NCI-H1436 (cell line): ENCODE measurements at places on chromosomes 1 and 21.

DNA sequence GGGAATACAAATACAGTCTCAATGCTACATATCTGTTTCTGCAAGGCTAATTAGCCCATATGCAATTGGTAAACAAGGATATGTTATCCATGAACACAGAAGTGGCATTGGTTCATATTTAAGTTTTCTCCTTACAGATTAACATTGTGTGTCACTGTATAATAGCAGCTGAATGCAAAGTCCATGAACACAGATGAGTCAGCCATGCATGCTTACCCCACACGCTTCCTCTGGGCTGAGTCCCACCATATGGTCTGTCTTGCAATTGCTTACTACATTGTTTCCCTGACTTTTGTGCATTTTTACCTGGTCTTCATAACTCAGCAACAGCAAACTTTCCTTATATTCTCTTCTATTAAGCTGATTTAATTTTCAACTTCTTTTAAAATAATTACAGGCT is 41.5 kb upstream of the TSNAX start:
- no peak for DNase-seq

DNA sequence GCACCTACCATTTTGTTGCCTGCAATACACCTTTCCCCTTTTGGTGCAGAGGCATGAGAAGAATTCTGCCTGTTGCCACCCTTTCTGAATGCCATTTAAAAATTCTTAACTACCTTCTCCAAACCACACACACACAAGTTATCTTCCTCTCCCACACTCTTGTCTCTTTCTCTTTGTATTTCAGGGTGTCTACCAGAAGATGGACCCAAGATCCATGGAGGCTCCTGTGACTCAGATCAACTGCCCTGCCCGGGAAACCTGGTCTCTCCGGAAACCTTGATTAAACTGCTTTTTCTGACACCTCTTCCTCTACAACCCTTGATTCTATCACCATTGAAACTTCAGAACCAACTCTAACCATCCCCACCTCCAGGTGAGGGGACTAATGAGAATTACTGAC is 2.4 kb upstream of the TARS2 start:
- no peak for DNase-seq

DNA sequence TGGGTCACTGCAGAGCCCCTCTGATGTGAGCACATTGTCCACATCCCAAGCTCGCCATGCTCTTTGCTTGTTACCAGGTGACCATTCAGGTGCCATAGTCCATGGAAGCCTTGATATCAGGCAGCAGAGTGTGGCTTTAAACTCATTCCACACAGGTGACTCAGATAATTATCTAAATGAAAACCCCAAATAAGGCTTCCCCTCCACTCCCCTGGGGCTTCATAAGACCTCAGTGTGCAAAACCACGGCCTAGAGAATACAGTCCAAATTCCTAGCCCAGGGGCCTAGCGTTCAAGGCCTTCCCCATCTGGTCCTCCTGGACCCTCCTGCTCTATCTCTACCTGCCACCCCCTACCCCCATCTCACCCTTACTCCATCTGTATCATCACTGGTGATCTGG is 97.1 kb downstream of the ARHGEF10L start:
- DNase-seq: peak; percentile 14

GRCh38 chr1:205071801-205072200 is 12.5 kb downstream of the TMEM81 start:
- no peak for DNase-seq

DNA sequence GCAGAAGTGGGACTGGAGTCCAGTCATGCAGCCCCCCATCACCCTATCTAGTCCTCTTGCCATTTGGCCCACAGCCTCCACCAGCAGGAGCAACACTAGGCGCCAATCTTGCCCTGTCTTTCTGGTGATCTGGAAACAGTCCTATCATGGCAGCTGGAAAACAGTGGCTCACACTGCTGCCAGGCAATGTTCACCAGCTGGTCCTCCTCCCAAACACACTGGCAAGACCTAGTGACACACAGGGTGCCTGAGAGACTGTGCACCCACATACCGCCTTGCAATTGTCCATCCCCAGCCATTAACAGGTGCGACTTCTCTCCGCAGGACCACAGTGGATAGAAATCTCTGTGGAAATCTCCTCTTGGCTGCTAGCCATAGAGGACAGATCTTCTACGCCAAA is 105.5 kb downstream of the HIVEP3 start:
- no peak for DNase-seq

GRCh38 chr1:93992190-93992589 is 83.0 kb upstream of the GCLM start:
- DNase-seq: no peak

GRCh38 chr1:3355894-3356826 is 98.3 kb upstream of the ARHGEF16 start:
- no peak for DNase-seq

- DNase-seq: no peak
These were observed 429.6 kb downstream of the USP25 start for GRCh38 chr21:16159213-16159970.

GRCh38 chr1:154403261-154403943 is 1.7 kb upstream of the IL6R start:
- no peak for DNase-seq

DNA sequence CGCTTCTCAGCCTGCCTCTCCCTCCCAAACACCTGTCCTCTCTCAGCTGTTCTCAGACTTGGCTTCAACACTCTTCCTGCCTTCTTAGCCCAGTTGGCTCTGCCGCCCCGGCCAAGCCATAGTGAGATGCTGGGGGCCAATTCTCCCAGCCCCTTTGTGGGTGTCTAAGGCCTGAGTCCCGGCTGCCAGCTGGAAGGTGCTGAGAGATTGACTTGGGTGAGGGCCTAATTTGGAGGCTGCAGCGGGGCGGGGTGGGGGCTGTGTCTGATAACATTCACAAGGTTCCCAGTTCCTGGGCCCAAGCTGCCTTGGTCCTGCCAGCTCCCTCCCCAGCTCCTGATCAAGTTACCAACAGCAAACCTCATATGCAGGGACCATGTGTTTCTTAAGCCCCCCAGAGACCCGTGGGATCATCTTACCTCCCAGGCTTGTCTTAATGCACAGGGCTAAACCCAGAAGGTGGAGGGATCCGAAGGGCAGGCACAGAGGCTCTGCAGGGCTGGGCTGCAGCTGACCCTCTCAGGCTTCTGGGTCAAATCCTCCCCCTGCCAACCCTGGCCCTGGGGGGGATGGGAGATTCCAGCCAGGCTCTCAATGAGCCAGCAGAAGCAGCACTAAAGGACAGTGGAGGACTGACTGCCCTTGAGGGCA is 9.8 kb downstream of the INKA2 start:
- no peak for DNase-seq

DNA sequence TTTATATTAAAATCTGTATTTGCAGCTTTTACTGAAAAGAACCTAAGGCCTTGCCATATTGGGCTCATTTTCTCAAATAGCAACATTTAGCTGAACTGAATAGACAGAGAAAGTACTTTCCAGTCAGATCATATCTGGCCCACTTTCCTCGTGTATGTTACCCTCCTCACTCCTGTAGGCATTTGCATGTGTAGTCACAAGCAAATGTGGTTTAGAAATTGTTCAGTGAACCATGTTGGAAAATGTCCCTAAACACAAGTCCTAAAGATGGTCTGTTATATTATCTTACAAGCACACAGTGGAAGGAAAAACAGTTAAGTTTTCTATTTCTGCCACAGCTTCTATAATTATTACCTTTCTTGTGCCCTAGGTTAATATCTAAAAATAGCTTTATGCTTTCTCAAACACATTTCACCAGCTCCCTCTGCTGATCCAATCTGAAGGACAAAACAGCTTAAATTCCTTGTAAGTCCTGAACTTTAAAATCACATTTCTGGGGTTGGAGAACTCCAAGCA is 606 bp upstream of the FMO4 start:
- DNase-seq: no peak

- no peak for DNase-seq
These were observed 2.4 kb downstream of the RAP1GAP start for GRCh38 chr1:21666576-21667320.

DNA sequence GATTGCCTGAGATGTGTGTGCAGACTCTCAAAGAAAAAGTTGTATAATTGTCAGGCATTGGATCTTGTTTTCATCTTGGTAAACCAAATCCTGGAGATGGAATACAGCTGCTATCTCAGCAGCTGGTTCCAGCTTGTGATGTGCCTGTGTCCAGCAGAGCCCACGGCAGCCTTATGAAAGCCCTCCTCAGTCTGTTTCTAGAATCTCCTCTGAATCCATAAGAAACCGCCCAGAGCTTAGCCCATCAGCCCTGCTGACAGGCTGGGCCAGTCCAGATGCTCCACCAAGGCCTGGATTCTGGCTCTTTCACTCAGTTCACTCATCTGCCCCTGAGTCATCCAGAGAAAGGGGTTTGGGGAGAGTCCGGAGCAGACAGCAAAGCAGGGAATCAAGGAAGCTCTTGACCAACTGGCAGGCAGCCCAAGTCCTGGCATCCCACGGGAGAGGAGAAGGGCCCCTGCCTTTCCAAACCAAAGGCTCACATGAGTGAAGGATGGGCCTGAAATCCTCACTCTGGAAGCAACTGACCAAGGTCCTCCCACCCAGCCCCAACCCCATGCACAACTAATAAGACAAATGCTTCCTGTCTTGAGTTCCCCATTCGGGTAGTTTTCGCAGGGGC is 45.7 kb downstream of the NAV1 start:
- no peak for DNase-seq

DNA sequence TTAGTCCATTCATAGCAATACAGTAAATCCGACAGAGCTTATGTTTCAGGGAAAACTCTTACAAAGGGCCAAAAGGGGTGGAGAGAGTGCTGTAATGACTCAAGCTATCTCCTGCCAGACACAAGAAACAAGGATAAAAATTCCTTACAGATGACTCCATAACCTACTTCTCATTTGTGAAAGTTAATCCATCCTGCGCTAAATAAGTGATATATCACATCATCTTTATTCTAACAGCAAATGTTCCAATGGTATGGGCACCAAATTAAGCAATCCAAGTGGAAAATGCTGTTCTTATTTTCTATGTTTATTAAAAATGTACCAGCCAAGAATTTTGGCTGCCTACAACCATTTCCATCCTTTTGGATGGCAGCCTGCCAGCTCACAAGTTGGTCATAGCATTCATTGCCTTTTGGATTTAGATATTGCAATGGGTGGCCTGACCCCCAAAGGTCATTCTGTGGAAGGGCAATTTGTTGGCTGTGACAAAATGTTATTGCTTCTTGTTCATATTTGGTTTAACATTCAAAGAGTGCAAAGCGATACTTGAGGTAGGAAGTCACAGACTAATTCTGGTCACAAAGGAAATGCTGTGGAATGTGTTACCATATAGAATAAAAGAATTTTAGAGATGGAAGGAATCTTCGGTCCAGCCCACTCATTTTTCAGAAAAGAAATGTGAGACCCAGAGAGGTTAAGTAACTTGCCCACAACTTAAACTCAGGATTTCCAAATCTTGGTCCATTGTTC is 2.8 kb upstream of the ENAH start:
- DNase-seq: no peak

- DNase-seq: no peak
These were observed 7.0 kb downstream of the FBLIM1 start for GRCh38 chr1:15765495-15766194.

DNA sequence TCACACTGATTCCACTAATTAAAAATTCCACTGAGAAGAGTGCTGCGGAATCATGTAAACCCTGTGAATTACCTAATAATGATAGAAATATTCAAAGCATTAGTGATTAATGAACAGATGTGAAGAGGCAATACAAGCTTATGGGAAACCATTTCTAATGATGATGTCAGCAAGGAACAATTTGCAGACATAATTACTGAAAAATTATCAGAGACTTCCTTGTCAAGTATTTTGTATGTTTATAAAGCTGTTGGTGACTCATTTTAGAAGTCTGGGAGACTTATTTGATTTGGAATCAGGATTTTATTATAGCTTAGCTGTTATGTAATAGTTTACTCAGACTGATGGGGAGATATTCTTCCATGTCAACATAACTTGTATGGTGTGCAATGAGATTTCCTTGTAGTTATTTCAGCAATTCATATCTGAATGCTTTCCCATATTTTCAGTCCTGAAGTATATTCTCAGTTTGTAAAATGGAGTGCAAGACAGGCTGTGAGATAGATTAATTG is 135.5 kb downstream of the TGFB2 start:
- no peak for DNase-seq

- DNase-seq: no peak
These were observed 5.8 kb upstream of the MPZL1 start for GRCh38 chr1:167716000-167716271.

DNA sequence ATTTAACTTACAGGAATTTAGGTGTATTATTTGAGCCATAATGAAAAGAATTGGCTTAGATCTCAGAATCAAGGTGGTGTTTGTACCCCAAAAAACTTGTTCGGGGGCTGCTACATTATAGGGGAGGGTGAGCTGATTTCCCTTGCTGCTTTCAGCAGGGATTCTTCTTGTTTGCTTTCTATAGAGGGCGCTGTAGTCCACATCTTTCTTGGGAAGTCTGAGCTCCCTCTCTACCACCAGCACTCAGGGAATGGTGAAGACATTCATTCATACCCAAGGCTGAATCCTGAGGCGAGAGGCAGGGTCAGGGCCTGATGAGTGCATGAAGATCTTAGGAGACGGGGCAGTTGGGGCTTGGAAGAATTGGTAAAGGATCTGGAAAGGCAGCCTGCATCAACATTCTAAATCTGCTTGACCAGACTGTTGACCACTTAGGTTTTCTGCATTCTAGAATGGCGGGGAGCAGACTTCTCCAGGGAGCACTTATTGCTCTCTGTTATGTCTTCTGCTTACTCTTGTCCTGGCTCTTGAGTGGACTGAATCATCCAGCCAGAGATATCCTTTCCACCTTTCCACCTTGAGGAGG is 18.9 kb downstream of the SPATA46 start:
- no peak for DNase-seq

- DNase-seq: no peak
These were observed 7.8 kb upstream of the MUTYH start for GRCh38 chr1:45348020-45348419.

GRCh38 chr1:229669333-229669732 is 43.3 kb downstream of the URB2 start:
- no peak for DNase-seq

GRCh38 chr1:161772397-161772796 is 6.3 kb downstream of the ATF6 start:
- no peak for DNase-seq

- no peak for DNase-seq
These were observed 540 bp downstream of the BCAN start for GRCh38 chr1:156642265-156643048.

DNA sequence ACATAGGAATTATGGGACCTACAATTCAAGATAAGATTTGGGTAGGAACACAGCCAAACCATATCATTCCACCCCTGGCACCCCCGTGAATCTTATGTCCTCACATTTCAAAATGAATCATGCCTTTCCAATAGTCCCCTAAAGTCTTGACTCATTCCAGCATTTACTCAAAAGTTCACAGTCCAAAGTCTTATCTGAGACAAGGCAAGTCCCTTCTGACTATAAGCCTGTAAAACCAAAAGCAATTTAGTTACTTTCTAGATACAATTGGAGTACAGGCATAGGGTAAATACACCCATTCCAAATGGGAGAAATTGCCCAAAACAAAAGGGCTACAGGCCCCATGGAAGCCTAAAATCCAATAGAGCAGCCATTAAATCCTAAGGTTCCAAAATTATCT is 138.9 kb downstream of the PLPPR5 start:
- DNase-seq: no peak
